Forelimb muscle (tissue), 1 donor: ENCODE measurements at places on chromosomes 7 and 10. TPM values are rescaled to one million over a fixed set of nuclear protein-coding genes. Genes with fewer than 3 reads are reported as not detected.

GNAI1 gene
- polyA plus RNA-seq: 29.6 TPM

CACNB2 gene
- polyA plus RNA-seq: 1.5 TPM

DNA sequence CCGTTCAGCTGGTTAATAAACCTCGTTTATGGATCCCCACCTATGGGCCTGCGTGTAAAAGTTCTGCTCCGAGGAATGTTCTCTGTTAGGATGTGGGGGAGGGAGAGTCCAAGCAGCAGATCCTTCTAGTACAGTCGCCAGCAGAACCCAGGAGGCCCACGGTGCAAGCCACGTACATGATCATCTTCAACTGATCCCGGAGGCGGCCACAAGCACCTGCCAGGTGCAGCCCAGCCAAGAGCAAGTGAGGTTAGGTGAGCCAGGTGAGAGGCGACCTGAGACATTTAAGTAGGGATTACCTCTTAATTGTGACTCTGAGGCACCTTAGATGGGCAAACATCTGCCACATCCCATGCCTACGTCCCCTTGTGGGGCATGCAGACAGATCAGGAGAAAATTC is 18.0 kb upstream of the FGFR2 start:
- no peak for DNase-seq

DNA sequence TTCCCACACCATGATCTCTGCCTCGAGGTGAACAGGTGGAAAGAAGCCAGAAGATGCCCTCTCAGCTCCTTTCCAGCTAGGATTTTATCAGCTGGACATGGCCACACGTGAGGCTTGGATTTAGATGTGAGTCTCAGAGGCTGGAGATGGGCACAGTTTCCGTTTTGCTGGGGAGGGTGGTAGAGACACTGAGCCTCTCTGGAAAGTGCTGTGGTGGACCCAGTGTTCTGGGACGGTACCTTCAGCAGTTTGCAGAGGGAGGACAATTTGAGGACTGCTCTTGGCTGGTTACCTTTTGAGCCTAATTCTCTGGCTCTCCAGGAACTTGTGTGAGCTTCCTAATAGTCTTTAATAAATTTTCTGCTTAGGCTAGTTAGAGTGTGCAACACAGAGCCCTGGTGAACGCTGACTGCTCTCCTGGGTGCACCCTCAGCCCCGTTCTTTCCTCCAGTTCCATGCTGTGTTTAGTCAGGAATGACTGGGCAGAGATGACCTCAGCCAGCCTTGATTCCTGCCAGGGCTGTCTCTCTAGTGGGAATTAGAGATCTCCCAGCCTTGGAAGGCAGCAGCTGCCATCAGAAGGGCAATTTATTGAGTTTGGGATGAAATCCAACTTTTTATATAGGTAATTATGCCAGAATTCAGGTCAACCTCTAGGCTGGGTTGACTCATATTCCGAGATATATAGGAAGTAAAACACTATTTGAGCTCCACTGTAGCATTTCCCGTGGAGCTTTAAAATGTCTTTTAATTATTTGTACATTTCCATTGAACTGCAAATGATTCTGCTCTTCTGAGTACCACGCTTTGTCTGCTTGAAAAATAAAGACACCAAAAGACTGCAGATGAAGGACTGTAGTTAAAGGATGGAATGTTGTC is 103.9 kb downstream of the GATA3 start:
- no peak for DNase-seq

GRCh38 chr7:109125001-109125400 is 555.3 kb downstream of the DNAJB9 start:
- no peak for DNase-seq

GRCh38 chr10:72462261-72462660 is 107.5 kb upstream of the DNAJB12 start:
- no peak for DNase-seq

DNA sequence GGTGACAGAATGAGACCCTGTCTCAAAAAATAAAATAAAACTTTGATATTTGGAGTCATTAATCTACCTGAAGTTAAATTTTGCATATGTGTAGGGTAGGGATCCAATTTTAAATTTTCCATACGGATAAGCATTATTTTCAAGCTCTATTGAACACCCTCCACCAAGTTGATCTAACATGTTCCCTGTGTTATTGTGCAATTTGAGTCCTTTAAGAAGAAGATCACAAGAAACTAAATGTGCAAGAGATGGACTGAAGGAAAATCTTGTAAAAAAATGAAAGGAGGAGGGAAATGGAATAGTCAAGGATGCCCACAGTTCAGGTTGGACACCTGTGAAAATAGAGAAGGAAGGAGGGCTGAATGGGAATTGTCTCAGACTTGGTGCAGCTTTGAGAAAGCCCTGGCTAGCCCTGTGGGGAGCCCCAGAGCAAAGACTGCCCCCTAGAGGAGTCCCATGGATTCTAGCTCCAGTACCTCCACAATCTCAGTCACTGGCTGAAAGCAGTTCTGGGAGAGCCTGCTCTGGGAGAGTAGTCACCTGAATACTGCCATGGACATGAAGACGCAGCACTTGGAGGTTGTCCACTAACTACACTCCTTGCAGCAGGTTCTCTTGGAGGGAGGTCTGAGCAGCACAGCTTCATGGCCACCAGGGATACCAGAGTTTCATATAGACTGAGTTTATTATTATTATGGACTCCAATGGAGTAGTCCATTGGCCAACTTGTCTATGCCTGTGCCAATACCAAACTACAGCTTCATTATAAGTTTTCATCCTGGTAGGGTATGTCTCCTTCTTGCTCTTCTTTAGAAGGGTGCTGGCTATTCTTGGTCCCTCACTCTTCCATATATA is 5.7 kb upstream of the TIAL1 start:
- no peak for DNase-seq
